CD4-positive, alpha-beta T cell (primary cell): ENCODE measurements at places on chromosomes 6 and 20. TPM values are rescaled to one million over a fixed set of nuclear protein-coding genes. Genes with fewer than 3 reads are reported as not detected.

GRCh38 chr6:39932386-39932910 is 1.8 kb downstream of the MOCS1 start:
- no peak for DNase-seq
- H3K27me3 ChIP-seq = peaks cover 5% of the 10 kb centered on the region
- H3K36me3 ChIP-seq = no peaks in the 10 kb centered on the region

GRCh38 chr6:45421709-45422502 is 44.2 kb upstream of the SUPT3H start:
- H3K36me3 ChIP-seq = no peaks in the 10 kb centered on the region
- DNase-seq = peak; percentile 76
- peak overlapping the region; percentile 94 for H3K4me3 ChIP-seq
- peak overlapping the region; percentile 34 for H3K27ac ChIP-seq
- peaks cover 18% of the 10 kb centered on the region for H3K27me3 ChIP-seq

NFATC2 gene
- total RNA-seq = 33.2 TPM

MMP24 gene
- not detected for total RNA-seq

STMND1 gene
- total RNA-seq = not detected

GNAS-AS1 gene
- total RNA-seq = not detected
